ENCODE measurements at places on chromosomes 5 and 9.

DNA sequence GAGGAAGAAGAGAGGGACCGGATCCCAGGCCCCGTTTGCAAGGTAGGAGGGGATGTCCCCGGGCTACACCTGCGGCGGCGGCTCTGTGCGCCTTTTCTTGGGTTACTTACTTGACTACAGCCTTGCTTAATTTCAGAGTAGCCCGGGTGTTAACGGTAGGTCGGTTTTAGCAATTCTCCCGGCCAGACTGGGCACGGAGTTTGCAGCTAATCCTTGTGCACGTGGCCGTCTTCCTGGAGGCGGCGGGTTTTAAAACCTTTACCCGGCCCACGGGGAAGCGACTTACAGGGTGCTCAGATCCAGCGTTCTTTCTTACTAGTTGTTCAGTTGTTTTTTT is 313 bp downstream of the BRIX1 start:
- DNase-seq, result no peak

DNA sequence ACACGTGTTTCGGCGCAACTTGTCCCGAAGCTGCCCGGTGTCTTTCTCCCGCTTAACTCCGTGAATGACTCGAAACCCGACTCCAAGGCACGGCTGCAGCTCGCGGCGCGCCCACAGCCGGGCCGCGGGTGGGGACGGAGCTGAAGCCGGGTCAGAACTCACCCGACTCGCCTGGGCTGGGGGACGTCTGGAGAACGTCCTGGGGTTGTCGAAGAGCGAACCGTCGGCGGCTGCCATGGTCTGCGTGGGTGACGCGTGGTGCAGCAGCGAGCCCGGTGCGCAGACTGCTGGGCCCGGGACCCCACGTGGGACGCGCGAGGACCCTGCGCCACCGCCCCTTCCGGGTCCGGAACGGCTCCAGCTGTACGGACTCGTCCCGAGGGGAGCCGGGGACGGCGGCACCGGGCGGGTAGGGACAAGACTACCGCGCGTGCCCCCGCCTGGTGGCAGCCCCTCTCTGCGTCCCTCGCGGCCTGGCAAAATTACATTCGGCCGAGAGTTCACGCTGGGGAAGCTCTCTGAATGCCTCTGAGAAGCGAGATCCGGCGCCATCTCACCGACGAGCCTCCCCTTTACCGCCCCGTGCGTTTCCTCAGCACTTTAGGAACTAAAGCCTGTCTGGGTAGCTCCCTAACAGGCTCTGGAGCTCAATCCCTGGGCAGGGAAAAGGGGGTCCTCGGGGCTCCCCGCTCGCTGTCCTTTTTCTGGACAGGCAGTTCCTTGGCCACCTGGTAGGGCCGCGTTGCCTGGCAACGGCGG is at the start of gene DDX31:
DDX31 (minus strand) TSS at position 286 of the 759 bp plus-strand sequence; CDS start at position 237, 49 bp downstream.
- DNase-seq, result peak; percentile 92

DNA sequence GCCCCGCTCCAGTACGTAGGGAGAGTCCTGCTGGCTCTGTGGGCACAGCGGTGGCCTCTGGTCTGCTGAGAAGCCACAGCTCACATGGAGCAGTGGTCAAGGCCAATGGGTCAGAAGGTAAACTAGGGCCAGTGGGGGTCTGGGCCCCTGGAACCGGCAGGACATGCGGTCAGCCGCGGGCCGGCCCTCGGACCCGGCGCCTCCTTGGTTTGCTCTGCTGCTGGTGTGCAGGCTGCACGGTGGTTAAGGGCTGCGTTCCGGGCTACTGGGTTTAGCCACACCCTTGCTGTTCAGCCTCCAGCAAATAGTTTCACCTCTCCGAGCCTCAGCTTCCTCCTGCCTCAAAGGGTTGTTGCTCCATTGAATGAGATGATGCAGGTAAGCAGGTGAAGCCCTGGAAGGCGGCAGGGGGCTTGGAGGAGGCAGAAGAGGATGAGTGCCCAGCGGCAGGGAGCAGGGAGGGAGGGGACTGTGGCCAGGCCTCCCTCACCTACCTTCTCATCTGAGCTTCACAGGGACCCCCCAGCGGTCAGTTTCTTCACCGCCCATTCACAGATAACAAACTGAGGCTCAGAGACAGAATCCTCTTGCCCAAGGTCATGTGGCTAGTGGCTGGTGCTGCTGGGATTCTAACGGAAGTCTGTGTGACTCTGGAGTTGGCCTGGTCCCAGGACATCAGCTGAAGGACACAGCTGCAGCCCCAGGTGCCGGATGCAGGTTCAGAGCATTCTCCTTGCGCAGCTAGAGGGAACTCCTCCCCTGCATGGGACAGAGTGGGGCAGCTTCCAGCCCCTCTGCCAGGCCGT is 3.7 kb upstream of the COL5A1 start:
- DNase-seq, result peak; percentile 69

DNA sequence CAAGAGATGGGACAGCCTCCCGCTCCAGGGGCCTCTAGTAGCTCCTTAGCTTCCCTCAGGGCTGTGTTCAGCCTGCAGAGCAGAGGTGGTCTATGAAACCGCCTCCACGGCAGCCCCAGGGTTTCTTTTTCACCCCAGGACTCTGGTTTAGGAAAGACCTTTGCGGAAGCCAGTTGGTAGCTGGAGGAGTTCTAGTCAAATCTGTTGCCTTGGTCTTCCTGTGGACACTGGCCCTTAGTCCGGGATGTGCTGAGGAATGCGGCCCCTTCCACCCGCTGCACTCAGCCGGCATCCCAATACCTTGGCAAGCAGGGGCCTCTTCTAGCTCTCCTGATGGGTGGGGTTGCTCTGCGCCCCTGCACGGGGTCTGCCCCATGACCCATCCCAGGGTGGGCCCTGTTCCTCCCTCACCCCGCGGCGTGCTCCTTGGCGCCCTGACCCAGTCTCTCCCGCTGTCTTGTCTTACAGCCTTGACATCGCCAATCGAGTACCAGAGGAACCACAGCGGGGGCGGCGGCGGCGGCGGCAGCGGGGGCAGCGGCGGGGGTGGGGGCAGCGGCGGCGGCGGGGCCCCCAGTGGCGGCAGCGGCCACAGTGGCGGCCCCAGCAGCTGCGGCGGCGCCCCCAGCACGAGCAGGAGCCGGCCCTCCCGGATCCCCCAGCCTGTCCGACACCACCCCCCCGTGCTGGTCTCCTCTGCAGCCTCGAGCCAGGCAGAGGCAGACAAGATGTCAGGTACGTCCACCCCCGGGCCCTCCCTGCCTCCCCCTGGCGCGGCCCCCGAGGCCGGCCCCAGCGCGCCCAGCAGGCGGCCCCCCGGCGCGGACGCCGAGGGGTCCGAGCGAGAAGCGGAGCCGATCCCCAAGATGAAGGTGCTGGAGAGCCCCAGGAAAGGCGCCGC is 94.3 kb upstream of the OTULINL start:
- DNase-seq, result no peak

DNA sequence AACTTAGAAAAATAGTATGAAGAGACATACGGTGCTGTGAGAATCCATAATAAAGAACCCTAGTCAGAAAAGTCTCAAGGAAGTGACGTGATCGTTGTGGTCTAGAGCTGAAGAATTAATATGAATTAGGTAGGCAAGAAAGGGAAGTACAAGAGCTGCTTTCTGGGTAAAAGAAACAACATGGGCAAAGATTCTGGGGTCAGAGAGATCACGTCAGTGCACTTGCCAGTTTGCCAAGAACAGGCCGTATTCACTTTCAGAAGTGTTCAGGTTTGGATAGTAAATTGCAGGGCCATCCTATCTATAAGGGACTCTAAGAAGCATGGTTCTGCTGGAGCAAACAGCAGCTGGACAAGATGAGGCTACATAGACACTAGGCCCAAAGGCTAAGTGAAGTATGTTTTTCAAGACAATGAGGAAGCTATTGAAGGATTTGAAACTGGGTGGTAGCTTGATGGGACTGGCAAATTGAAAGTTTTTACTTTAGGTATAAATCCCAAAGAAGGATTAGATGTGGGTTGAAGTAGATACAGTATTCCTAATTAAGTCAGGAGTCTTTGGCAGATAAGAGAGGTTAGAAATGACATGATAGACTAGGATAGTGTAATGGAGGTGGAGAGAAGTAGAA is 4.8 kb upstream of the CHD1 start:
- no peak for DNase-seq

DNA sequence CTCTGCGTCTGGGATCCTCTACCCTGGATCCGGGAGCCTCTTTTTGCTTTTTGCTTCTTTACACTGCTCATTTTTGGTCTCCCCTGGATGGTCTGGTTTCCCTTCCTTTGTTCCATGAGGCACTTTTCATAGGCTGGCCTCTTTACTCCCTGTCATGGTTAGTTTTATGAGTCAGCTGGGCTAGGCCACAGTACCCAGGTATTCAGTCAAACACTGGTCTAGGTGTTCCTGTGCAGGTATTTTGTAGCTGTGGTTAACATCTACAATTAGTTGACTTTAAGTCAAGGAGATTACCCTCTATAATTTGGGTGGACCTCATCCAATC is 17.5 kb downstream of the ANKRD33B start:
- DNase-seq, result no peak

DNA sequence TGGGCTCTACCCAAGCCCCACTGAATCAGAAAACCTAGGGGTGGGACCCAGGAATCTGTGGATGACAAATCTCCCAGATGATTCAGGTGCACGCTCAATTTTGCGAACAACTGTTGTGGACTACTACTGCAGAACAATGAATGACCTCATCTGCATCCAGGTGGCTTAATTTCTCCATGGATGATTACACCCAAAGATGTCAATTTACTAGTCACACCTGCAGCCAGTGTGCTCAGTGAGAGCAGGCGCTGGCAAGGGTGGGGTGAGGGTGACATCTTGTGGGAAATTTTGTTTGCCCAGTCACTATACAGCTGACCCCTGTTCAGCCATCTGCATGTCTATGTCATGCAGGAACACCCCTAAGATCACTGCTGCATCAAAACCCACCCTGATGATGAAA is 118.2 kb downstream of the ENTREP1 start:
- no peak for DNase-seq

GRCh38 chr9:110969971-110970386 is 68.3 kb downstream of the LPAR1 start:
- no peak for DNase-seq

DNA sequence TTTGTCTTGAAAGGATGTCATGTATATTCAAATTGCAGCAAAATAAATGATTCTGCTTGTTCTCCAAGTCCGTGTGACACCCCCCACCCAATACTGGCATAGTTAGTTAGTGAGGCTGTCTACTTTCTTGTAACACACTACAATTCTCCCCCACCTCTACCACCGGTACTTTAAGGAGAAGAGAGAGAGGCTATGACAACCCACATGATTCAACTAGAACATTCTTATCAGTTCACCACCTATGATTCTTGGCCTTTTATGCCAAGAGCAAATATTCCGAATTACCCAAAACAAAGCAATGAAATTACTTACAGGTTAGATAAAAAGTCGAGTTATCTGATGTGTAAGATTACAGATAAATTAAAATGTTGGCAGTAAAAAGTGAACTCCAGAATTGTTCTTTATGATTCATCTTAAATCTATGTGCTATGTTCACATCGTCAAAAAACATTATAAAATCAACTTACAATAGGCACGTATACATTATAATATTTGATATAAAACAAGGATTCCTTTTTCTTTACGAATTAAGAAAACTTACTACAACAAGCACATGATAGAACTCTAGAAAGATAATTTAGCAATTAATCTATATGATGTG is 14.4 kb downstream of the MEF2C start:
- DNase-seq, result no peak

DNA sequence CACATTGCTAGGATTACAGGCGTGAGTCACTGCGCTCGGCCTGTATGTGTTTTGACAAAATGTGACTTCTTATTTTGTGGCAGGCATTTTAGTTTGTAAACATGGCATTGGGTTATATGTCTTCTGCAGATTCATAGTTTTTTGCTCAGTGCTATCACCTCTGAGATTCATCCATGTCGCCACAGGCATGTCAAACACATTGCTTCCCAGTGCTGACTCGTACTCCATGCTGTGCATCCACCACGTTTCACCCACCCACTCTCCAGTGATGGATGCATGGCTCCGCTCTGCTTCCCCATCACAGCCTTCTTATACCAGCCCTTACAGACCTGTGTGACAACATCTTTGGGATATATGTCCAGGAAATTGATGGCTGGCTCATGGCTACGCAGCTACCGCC is 158.8 kb downstream of the GAS1 start:
- no peak for DNase-seq

DNA sequence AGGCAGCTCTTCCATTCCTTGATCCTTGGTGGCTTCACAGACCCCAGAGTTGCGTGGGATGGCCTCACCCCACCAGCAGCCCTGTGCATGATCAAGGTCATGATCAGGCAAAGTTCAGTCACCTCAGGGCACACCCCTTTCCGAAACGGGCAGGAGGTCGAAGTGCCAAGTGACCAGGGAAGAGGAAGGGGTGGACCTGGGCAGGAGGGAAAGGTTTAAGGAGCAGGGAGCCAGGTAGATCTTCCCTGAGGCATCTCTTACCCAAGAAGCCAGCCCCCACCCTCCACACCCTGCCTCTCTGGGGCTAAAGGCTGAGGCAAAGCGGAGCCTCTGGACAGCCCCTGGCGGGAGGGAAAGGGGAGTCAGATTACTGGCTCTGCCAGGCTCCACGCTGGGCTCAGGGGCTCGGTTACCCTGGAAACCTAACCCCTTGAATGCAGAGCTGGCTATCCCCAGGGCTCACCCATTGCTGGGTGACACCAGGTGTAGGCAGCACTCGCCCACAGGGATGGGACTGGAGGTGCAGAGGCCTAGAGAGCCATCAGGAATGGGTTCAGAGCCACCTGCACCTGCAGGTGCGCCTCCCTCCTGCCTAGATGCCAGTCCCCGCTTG is 3.6 kb downstream of the MGAT4B start:
- DNase-seq, result no peak

GRCh38 chr9:69877852-69878514 is 57.4 kb downstream of the CFAP95 start:
- no peak for DNase-seq

- no peak for DNase-seq
Observed at GRCh38 chr5:13745508-13745907, 199.0 kb downstream of the DNAH5 start.

- no peak for DNase-seq
Observed at GRCh38 chr9:36249189-36249588, 9.1 kb downstream of the GNE start.

GRCh38 chr5:39360471-39361111 is 3.7 kb downstream of the C9 start:
- DNase-seq, result no peak

DNA sequence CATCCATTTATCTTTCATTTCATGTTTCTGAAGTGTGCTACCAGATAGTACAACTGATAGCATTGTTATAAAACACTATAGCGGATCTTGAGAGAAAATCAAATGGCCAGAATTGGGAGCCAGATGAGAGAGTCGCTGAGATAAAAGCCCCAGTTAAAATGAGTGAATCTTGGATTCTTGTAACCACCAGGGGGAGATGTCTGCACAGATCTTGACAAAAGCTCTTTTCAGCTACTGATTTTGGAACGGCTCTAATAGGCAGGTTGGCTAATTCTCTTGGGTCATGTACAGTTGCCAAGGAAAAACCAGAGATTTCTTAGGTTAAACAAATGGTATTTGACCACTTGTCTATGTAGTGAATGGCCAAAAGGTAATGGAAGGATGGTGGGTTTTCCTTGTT is 21.7 kb downstream of the F2RL2 start:
- no peak for DNase-seq

DNA sequence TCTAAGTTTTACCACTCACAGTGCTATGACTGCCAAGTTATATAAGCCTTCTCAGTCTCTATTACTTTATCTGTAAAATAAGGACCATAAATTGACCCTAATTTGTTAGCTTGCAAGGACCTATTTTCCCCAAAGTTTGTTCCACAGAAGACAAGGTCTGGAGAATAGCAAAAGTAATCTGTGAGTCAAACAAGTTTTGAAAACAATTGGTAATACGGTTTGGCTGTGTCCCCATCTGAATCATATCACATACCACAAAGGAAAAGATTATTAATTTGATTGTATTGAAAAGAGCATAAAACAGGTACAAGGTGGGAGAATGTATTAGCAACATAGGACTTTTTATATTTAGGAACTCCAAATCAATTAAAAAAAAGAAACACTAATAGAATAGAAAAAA is 124.0 kb upstream of the TARS1 start:
- DNase-seq, result no peak
